HepG2 (cell line): ENCODE measurements at places on chromosomes 1 and 21. TPM values are rescaled to one million over a fixed set of nuclear protein-coding genes. Genes with fewer than 3 reads are reported as not detected.

- H3K4me3 ChIP-seq, result no peak overlapping the region
- no peak overlapping the region for H3K27ac ChIP-seq
- DNase-seq, result no peak
Measured at GRCh38 chr1:101100674-101101073, 75.1 kb upstream of the DPH5 start.

DNA sequence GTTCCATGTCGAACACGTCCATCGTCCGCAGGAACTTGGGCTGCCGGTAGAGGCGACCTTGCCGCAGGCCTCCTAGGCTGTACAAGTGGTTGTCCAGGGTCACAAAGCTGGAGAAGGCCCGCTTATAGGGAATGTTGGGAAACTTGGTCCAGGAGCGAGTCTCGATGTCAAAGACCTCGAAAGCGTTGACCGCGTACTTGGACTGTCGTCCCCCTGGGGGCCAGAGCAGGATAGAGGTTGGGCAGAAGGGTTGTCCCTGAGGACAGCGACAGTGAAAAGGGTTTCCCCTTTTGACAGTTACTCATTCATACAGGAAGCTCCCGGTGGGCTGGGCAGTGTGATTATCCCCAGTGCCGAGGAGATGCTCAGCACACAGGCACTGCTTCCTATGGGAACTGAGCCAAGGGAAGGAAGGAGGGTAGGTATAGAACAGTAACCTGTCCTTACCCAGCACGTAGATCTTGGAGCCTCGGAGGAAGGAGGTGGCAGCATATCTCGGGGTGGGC lies 17.5 kb downstream of the KLHDC8A start:
- no peak for DNase-seq
- no peak overlapping the region for H3K27ac ChIP-seq
- H3K4me3 ChIP-seq, result no peak overlapping the region
- H3K27me3 ChIP-seq, result peaks cover 8% of the 10 kb centered on the region
- H3K4me1 ChIP-seq, result peaks cover 2% of the 10 kb centered on the region

DNA sequence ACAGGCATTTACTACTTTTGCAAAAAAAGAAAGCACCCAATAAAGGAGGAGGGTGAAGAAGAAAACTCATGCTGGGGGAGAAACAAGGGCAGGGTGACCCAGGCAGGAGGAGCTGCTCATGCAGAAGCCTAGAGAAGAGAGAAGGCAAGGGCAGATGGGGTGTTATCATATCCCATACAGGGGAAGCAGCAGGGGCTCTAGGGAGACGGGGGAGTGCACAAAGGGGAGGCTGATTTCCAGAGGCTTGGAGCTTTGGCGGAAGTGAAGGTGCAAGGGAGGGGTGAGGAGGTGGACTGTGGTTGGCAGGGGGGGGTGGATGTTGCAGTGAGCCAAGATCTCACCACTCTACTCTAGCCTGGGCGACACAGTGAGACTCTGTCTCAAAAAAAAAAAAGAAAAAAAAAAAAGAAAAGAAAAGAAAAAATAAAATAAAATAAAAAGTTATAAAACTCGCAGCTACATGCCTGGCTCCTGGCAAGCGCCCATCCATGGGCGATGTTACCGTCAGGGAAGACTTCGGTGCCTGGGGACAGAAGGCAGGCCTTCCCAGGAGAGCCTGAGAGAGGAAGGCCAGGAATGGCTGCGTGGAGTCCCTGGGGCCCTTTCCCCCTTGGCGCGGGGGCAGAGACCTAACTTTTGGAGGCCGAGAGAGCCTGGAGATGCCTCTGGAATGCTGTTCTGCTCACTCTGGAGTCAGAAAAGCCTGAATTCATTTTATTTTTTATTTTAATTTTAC lies 3.3 kb upstream of the FCN3 start:
- H3K36me3 ChIP-seq, result no peaks in the 10 kb centered on the region
- H3K4me1 ChIP-seq, result no peaks in the 10 kb centered on the region
- H3K27me3 ChIP-seq, result peaks cover 10% of the 10 kb centered on the region
- H3K27ac ChIP-seq, result no peak overlapping the region

DNA sequence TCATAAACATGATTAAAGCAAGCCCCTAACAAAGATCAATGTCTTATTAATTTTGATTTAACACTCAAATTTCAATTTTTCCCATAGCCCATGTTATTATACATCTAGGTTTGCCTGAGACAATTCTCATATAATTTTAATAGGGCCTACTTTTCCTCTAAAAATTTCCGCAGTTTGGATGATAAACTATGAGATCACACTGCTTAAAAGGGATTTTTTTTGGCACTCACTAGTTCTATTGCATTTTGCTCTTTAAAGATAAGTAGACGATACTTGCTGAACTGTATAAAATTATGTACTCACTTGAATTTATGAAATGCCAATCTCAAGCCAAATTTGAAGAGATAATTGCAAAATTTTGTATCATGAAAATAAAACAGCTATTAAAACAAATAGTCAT lies 480.4 kb upstream of the ZRANB2 start:
- no peak for DNase-seq
- no peaks in the 10 kb centered on the region for H3K4me1 ChIP-seq
- no peak overlapping the region for H3K27ac ChIP-seq

DNA sequence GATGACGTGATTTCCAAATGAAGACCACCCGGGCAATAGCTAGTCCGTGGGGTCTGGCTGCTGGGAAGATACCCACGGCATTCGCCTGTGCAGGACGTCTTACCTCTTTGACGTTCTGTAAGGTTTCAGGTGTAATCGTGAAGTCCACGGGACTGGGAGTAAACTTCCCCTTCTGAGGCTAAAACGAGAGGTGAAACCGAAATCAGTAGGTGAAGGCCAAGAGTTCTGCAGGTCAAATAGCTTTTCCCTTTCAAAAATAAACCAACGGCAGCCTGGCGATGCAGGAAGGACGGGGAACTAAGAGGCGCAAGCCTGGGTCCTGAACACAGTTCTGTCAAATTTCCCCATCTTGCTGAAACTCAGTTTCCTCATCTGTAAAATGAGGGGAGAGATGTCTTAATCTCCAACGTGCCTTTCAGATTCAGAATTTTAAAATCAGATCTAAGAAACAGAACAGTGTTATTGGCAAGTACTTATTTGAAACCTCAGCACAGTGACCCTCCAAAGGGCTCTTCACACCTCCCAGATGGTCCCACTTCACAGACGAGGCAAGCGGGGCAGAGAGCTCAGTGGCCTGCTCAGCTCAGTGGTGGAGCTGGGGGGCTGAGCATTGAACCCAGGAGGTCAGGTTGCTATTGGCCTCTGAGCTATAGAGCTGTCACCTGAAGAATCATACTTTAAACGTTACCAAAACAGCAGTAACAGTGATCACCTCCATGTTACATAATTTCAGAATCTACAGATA lies 34.7 kb downstream of the VPS26C start:
- no peaks in the 10 kb centered on the region for H3K27me3 ChIP-seq
- H3K27ac ChIP-seq, result no peak overlapping the region
- H3K4me1 ChIP-seq, result no peaks in the 10 kb centered on the region
- peaks cover 69% of the 10 kb centered on the region; the same call in 2 of the 3 replicates for H3K36me3 ChIP-seq

DNA sequence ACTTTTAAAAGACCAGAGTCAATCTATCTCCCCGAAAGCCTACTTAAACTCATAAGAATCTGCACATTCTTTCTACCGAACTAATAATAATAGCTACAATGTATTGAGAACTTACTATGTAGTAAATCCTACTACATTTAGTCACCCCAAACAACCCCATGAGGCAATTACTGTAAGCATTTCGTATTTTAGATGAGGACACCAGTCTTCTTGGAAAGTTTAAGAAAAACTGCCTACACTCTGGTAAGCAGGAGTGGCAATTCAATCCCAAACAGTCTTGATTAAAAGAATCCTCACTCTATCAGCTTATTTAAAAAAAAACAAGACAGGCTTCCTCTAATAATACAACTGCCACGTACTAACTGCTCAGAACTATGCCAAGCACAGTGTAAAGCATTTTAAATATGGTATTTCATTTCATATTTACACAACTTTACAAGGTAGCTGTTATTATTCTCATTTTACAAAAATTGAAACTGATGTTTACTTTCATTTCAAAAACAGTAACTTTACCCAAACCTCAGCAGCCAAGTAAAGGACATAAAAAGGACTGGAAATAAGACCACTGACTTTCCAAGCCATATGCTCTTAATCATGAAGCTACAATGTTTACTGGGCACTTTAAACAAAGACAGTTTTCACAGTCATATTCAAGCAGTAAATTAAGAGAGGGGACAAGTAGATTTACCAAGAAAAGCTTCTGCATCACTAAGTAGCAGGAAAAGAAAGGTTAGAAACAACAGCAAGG lies 13.9 kb downstream of the ARID4B start:
- no peak for DNase-seq
- peaks cover 13% of the 10 kb centered on the region; the same call in 1 of the 3 replicates for H3K36me3 ChIP-seq
- H3K27me3 ChIP-seq, result no peaks in the 10 kb centered on the region
- no peak overlapping the region for H3K27ac ChIP-seq
- H3K4me1 ChIP-seq, result peaks cover 42% of the 10 kb centered on the region

RRP1 gene
- 24.6 and 35.1 TPM in 2 replicates for total RNA-seq

DNA sequence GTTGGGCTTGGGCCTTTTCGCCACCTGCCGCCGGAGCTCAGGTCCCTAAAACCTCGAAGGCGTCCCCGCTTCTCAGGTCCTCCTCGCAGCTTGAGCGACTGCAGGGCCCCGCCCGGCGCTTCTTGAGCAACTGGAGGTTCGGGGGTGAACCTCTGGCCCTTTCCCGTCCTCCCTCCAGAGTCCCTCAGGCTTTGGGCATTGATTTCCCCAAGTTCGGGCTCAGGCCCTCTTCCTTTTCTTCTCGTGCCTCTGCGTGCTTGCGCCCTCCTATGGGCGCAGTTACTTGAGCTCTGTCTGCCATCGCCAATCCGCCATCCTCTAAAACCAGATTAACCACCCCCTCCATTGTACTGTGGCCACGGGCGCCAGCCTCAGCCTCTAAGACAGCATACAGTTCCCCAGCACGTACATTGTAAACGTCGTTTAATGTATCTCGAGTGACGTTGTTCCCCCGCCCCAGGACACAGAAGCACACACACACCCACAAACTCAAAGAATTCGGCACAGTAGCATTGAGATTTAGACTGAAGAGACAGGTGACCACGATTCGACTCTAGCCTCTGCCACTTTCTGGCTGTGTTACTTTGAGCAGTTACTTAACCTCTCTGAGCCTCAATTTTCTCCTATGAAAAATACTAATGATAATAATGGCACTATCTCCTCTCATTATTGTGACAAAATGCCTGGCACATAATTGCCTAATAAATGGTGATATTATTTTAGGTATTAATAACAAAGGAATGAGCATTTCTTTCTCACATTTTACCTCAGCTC lies 22.6 kb downstream of the BTG2 start:
- DNase-seq, result no peak
- no peaks in the 10 kb centered on the region for H3K36me3 ChIP-seq
- H3K27me3 ChIP-seq, result peaks cover 18% of the 10 kb centered on the region; the same call in 1 of the 3 replicates
- H3K27ac ChIP-seq, result no peak overlapping the region
- peak overlapping the region; percentile 68; the same call in 1 of the 2 replicates for H3K4me3 ChIP-seq

- H3K4me3 ChIP-seq, result no peak overlapping the region
- H3K4me1 ChIP-seq, result peaks cover 65% of the 10 kb centered on the region
- no peak overlapping the region for H3K27ac ChIP-seq
- H3K27me3 ChIP-seq, result no peaks in the 10 kb centered on the region
- no peak for DNase-seq
Measured at GRCh38 chr1:18482721-18483425, 2.1 kb downstream of the KLHDC7A start.

MIXL1 gene
- total RNA-seq, result 7.6 and 8.6 TPM in 2 replicates

EGLN1 gene
- 34.4 and 38.2 TPM in 2 replicates for total RNA-seq

GRCh38 chr1:52904927-52905698 lies 16.4 kb downstream of the ECHDC2 start:
- no peaks in the 10 kb centered on the region for H3K27me3 ChIP-seq
- peaks cover 6% of the 10 kb centered on the region; the same call in 2 of the 3 replicates for H3K36me3 ChIP-seq
- no peak overlapping the region for H3K27ac ChIP-seq
- peaks cover 18% of the 10 kb centered on the region for H3K4me1 ChIP-seq
- DNase-seq, result no peak
- H3K4me3 ChIP-seq, result no peak overlapping the region

PADI3 gene
- total RNA-seq, result not detected in 2 replicates

- no peaks in the 10 kb centered on the region for H3K27me3 ChIP-seq
- no peaks in the 10 kb centered on the region for H3K4me1 ChIP-seq
- DNase-seq, result no peak
- no peaks in the 10 kb centered on the region for H3K36me3 ChIP-seq
- H3K27ac ChIP-seq, result no peak overlapping the region
Measured at GRCh38 chr1:232983375-232983774, 33.0 kb downstream of the NTPCR start.

S100A2 gene
- total RNA-seq, result 1.2 and 1.4 TPM in 2 replicates

DNA sequence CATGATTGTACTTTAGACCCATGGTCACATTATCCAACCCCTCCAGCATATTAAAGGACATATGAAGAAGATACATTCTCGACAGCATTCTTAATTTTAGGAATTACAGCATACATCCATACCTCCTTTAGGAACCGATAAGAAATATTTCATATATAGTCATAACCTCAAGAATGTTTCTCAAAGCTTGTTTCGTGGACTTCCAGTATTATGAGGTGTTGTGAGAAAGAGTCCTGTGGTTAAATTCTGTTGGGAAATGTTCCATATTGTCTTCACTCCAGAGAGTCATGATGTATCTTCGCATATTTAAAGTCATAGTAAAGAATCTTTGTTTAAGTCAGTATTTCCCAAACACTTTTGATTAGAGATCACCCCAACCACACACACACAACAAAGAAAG lies 321.0 kb upstream of the SNX7 start:
- no peak overlapping the region for H3K27ac ChIP-seq
- no peaks in the 10 kb centered on the region for H3K27me3 ChIP-seq
- H3K4me1 ChIP-seq, result no peaks in the 10 kb centered on the region
- no peak overlapping the region for H3K4me3 ChIP-seq

SYPL2 gene
- 0.24 and 0.25 TPM in 2 replicates for total RNA-seq

- DNase-seq, result no peak
- H3K27ac ChIP-seq, result no peak overlapping the region
- H3K27me3 ChIP-seq, result no peaks in the 10 kb centered on the region
- H3K4me1 ChIP-seq, result peaks cover 44% of the 10 kb centered on the region
- no peak overlapping the region for H3K4me3 ChIP-seq
Measured at GRCh38 chr1:19610282-19610981, 33.7 kb upstream of the NBL1 start.

RASAL2 gene
- total RNA-seq, result 5.4 and 6.4 TPM in 2 replicates

NID1 gene
- 29.3 and 50.2 TPM in 2 replicates for total RNA-seq

GRCh38 chr1:3805038-3805437 lies 8.7 kb upstream of the LRRC47 start:
- no peak overlapping the region for H3K27ac ChIP-seq
- no peaks in the 10 kb centered on the region for H3K36me3 ChIP-seq
- DNase-seq, result no peak
- no peaks in the 10 kb centered on the region for H3K27me3 ChIP-seq
- H3K4me1 ChIP-seq, result peaks cover 27% of the 10 kb centered on the region

BSDC1 gene
- 33.2 and 40.3 TPM in 2 replicates for total RNA-seq

DNA sequence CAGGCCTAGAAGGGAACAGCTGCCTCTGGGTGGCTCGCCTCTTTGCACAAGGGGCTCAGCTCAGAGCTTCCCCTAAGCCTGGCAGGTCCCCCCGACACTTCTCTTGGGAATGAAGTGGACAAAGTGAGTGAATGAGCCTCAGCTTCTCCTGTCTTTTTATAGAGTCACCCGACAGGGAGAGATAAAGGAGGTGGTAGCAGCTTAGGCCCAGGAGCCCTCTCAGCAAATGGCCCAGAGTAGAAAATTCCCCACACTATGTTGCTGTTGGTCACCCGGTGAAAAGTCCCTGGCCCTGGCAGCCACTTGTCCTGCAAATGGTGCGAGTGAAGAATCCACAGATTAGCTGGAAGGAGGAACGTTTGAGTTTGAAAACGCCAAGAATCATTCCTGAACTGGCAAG lies 2.4 kb downstream of the CLDN14 start:
- DNase-seq, result no peak
- no peaks in the 10 kb centered on the region for H3K36me3 ChIP-seq
- no peaks in the 10 kb centered on the region for H3K27me3 ChIP-seq
- H3K27ac ChIP-seq, result peak overlapping the region; percentile 48
